ENCODE measurements at places on chromosomes 12 and 14.

- DNase-seq = no peak
These were observed 603.9 kb downstream of the FSCB start for GRCh38 chr14:43903209-43903608.

DNA sequence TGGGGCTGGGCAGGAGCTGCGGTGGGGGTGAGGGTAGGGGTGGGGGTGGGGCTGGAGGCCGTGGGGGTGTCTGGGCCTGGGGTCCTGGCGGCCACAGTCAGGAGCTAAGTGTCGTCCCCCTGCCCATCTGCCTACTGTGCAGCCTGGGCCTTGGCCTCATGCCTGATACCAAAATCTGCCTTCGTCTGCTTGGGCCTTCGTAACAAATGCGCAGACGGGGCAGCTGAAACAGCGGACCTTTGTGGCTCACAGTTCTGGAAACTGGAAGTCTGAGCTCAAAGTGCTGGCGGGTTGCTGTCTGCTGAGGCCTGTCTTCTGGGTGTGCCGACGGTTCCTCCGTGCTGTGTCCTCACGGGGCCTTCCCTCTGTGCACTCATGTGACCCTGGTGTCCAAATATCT, 61.7 kb downstream of the KIF26A start:
- no peak for DNase-seq

GRCh38 chr12:91104812-91105466, 6.4 kb downstream of the LUM start:
- DNase-seq = no peak

DNA sequence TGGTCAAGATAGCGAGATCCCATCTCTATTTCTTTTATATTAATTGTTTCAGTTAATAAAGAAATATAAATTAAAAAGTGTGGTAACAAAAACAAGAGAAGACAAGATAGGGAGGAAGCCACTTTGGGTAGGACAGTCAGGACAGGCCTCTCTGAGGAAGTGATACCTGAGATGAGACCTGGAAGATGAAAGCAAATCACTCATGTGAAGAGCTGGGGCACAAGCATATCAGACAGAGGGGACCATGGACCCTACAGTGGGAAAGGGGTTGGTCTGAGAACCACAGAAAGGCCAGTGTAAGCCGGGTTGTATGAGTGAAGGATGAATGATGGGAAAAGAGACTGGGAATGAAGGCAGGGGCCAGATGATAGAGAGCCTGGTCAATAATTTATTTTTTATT, 1.8 kb upstream of the MED6 start:
- DNase-seq = no peak

- no peak for DNase-seq
These were observed 554.9 kb upstream of the LRFN5 start for GRCh38 chr14:41051801-41052200.

DNA sequence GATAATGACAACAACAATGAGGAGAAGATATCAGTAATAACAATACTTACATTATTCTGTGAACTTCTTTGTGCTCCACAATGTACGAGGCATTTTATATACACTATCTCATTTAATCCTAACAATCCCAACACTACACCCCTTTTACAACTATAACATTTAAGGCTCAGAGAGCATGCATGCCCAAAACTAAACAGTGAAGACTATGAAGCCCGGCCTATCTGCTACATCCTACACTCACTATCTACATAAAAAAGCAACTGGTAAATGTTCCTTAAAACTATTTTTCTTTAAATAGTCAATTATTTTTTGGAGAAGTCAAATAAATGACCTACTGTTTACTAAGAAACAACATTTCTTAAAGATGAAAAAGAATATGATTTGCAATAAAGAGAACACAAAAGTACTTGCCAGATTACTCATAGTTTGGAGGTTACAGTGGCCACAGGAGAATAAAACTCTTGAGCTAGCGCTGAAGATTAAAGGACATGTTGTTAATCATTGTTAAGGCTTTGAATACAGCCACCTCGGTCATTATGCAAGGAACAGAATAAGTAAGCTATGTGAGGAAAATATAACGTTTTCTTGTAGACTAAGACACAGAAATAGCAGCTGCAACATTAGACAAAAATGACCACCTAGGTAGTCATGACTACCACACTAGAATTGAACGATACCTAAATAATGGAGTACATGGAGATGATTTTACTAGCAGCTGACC, 56.7 kb downstream of the EPS8 start:
- no peak for DNase-seq

GRCh38 chr14:73245480-73246325, 8.4 kb downstream of the PAPLN start:
- no peak for DNase-seq

GRCh38 chr12:2941524-2941923, 17.7 kb upstream of the TEAD4 start:
- no peak for DNase-seq

GRCh38 chr12:17358835-17359234, 731.2 kb downstream of the RERGL start:
- no peak for DNase-seq

DNA sequence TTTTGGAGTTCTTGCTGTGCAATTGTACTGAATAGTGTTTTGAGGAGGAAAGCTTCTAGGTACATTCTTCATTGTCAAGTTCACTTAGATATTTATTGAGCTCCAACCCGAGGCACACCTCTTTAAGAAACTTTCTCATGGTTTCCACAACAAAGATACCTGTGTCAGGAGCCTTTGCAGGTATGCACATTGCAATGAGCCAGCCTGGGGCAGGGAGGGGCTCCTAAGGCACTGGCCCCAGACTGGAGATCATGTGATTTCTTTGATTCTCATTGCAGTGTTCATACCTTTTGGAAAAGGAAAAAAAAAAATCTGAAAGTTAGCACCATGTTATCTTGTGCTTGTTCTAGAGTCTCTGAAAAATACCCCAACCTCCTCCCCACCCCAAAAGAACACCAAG, 80.3 kb downstream of the PRMT8 start:
- no peak for DNase-seq

DNA sequence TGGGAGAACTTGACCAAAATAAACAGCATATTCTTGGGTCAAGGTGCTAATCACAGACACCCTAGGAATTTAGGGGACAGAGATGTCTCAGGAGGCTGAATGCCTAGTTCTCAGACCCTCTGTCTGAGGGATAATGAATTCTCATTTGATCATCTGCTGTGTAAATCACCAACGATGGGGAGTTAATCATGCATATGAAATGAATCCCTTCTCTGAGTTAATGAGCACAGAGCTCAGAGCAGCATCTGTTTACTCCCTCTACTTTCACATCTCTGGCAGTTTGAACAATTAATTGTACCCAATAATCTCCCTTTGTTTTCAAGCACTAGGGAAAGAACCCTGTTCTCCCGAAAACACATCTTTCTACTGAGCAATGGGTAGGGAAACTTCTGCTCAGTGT, 129.4 kb upstream of the SRRM4 start:
- DNase-seq = no peak

GRCh38 chr12:70028918-70029317, 203.9 kb downstream of the MYRFL start:
- DNase-seq = no peak

- DNase-seq = no peak
These were observed 22.1 kb upstream of the LGMN start for GRCh38 chr14:92770484-92770883.

- DNase-seq = no peak
These were observed 21.8 kb downstream of the BTBD7 start for GRCh38 chr14:93311082-93311481.

- DNase-seq = no peak
These were observed 21.6 kb downstream of the GALNT6 start for GRCh38 chr12:51369581-51369980.

DNA sequence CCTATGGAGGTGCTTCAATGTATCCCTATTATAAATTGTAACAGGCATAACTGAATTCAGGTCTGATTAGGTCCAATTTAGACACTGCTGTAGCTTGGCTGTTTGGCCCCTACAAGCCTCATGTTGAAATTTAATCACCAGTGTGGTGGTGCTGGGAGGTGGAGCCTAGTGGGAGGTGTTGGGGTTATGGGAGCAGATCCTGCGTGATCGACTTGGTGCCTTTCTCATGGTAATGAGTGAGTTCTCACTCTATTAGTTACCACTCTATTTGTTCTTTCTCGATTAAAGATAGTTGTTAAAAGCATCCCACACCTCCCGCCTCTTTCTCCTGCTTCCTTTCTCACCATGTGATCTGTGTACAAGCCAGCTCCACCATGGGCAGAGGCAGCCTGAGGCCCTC, 122.1 kb downstream of the FOXA1 start:
- no peak for DNase-seq

DNA sequence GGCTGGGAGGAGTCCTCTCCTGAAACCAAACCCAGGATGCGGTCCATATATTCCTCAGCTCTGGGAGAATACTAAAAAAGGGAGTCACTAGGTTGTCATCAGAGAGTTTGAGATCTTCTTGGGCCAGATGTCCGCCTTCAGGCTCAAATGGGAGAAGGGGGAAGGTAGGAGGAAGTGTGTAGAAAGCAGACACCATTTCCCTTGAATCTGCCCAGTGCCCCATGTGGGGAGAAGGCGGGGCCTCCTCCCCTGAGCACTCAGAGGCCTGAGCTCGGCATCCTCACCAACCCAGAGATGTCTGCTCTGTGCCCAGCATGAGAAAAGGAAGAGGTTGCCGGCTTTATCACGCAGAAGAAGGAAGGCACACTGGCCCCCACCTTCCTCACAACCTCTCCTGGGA, 37.3 kb downstream of the LTBP2 start:
- no peak for DNase-seq
